ENCODE measurements at places on chromosomes 11 and 22.

DNA sequence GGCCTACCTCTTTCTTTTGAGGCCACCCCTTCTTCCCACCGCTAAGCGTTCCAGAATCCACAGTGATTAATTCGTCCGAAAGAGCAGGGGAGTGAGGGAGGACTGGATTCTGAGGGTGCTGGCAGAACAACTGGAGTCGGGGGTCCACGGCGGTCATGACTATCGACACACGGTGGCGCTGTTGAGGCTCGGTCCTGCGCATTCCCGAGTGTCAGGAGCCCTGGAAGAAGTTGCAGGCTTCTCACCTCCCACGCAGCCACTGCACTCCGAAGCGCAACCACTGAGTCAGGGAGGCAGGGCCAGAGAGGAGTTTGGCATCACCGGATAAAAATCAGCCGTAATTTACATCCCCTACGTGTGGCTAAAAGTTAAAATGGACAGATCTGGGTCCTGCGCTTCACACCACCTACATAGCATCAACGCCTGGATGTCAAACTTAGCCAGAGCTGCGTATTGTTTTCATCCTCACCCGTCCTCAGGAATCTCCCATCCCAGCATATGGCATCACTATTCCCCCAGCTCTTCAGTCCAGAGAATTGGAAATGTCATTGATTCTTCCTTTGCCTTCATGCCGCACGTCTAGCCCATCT lies 10.7 kb upstream of the CTSF start:
- DNase-seq, result peak; percentile 71

- DNase-seq, result no peak
These were observed 1.2 kb upstream of the HSPA8 start for GRCh38 chr11:123062892-123063825.

DNA sequence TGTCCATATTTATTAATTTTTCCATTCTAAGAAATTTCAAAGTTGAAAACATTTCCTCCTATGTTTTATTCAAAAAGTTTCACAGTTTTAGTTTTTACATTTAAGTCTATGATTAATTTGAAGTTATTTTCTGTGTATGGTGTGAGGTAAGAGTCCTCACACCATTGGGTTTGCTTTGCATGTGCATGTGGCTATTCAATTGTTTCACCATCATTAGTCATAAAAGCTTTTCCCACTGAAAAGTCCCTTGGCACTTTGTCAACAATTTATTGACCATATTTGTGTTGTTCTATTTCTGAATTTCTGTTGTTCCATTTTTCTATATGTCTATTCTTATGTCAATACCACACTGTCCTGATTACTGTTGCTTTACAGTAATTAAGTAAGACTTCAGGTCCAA lies 186.5 kb downstream of the KIF18A start:
- DNase-seq, result no peak

DNA sequence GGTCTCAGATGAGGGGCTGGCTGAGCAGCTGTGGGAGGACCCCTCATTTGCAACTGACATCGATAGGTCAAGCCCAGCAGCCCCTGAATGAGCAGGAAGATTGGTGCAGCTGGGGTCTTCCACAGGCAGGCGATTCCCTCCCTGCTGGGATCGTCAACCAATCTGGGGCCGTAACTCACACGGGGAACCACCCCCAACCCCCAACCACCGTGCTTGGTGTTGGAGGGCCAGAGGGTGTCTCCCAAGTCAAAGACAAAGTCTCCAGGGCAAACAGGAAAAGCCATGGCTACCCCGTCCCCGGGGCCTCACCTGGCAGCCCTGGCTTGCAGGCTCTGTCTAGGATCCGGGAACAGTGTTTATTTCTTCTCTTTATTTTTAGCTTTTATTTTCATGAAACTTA lies 26.9 kb upstream of the SCUBE1 start:
- DNase-seq, result no peak

DNA sequence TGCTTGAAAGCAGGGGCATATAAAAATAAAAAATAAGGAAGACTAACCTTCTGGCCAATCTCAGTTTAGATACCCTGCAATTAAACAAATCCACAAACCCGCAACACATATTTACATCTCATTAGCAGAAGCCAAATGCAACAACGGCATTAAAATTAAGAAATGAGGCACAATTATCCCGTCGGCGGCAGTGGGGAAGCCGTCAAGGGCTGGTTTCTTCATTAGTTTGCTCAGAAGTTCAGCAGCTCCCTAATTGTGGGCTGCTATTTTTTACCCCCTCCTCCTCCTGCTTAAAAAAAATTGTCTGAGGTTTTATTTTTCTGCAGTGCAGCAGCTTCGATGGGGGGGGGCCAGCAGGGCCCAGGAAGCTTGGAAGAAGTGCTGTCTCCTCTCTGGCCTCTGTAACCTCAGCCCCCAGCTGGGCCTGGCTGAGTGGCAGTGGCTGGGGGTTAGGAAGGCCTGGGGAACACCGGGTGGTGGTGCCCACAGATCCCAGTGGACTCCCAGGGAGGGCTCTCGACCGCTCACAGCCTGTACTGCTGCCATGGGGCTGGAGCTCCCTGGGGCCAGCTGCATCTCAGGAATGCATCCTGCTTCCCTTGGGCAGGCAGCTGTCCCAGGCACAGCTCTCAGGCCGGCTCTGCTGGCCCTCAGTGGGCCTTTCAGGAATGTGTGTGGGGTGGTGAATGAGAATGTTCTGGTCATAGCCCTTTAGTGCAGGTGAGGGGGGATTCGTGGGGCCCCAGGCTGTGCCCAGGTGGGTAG lies 148.7 kb upstream of the B3GAT1 start:
- DNase-seq, result no peak

- DNase-seq, result no peak
These were observed 58.9 kb downstream of the CLPB start for GRCh38 chr11:72375241-72375960.

DNA sequence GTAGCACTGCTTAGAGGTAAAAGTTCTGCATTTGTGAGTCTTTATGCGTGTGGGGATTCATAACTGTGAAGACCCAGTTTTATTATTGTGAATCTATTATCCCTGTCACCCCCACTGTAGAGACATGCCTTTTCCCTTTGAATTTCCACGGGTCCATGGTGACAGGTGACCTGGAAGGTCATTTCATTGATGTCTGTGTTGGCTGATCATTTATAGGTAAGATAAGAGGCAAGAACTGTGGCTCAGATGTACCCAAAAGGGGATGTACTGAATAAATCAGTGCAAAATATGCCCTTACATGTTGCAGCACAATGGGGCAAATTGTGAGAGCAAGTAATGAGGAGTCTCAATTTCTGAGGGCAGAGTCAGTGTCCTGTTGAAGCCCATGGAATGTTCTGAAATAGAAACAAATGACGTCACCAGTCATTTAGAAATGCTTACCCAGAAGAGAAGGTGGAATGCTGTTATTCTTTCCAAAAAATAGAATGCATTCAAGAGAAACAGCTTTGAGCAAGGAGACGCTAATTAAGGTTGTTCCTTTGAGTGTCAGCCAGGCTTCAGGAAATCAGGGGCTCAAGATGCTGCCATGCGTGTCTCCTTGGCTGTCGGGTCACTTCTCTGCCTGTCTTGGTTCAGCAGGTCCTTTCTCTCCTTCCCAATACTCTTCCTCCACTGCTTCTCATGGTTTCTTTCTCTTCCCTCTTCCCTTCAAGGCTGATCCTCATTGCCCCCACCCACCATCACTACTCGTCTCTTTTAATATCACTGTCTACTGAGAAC lies 118.7 kb upstream of the E2F8 start:
- no peak for DNase-seq

GRCh38 chr11:59188954-59189353 lies 17.0 kb downstream of the DTX4 start:
- no peak for DNase-seq

DNA sequence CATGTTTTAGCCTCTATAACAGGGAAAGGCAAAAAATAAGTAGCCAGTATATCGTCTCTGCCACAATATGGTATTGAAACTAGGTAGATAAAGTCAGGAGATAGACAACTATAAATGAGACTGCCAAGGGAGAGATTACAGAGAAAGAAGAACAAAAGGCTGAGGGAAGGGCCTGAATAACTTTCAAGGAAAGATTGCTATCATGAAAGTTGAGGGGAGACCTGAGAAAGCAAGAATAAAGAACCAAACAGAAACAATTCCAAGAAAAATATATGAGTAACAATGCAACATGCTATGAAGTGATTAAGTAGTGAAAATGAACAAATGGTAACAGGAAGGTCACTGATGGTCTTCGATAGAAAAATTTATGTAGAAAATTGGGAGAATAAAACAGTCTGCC lies 690.1 kb downstream of the METTL15 start:
- DNase-seq, result no peak

DNA sequence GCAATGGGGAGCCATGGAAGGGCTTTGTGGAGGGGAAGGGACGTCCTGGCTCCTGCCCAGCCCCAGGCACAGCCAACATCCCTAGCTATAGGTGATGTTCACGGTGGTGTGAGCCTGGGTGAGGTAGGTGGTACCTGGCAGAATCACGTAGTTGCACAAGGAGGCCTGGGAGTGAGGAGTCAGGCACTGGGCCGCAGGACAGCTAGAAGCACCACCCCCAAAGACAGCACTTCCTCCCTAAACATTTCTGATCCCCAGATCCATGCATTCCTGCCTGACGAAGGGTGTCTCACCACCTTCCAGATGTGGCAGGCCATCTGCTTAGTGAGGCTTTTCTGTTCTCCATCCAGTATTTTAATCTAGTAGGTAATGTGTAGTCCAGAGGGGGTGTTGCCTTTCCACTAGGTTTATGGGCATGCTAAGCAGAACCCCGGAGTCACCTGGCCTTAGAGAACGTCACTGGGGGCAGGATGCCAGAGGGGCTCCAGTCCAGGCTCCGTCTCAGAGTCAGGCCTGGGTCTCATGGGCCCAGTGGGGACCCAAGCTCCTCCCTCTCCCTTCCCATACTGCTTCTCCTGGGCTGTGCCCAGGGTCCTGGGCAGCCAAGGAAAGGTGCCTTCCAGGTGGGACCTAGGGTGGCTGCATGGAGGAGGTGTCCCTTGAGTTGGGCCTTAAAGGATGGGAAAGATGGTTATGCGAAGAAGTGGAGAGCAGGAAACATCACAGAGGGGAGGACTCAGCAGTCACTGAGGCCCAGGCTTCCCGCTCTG lies 56.2 kb downstream of the OTOG start:
- no peak for DNase-seq

GRCh38 chr11:30585125-30585891 lies 845 bp downstream of the MPPED2 start:
- DNase-seq, result peak; percentile 21

DNA sequence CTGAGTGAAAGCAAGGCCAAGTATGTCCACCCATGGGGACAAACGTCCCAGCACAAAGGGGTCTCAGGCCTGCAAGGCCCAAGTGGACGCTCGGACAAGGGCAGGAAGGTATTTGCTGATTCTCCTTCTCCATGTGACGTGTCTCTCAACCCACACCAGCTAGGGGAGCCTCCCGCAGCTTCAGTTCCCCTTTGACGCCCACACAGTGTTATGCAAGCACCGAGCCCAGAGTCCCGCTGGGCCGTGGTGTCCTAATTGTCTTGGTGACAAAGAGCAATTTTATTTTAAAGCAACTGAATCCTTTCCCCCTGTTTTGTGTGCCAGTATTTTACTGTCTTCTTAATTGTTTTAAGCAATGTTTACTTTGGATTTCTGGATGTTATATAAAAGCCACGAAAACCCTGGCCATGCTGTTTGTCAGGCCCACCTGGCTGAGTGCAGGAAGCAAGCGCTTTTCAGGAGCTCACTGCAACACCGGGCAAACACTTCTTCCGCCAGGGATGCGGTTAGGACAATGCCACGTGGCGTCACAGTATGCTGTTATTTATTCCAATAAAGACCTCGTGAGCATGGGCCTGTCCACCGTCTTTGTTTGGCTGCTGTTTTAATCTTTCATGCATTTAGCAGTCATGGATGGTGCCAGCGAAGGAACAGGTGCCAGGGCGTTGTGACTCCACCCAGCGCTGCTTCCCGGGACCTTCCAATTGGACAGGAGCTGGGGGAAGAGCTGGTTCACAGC lies 8.2 kb upstream of the PARVG start:
- peak; percentile 53 for DNase-seq
